Activated T-cell treated with anti-CD3 and anti-CD28 coated beads for 4 hours (primary cell): ENCODE measurements at places on chromosomes 7 and 10.
A peak's percentile ranks its signal among the peaks of the same experiment; 100 is the strongest.

DNA sequence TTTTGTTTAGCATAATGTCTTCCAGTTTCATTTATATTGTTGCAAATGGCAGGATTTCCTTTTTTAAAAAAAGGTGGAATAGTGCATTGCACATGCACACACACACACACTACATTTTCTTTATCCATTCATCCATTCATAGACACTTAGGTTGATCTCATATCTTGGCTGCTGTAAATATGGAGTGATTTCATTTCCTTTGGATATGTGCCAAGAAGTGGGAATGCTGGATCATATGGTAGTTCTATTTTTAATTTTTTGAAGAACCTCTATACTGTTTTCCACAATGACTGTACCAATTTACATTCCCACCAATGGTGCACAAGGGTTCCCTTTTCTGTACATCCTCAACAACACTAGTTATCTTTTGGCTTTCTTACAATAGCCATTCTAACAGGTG, 68.9 kb downstream of the EBLN1 start:
- no peak for DNase-seq

- DNase-seq, result no peak
Observed at GRCh38 chr10:68081916-68082315, 6.8 kb upstream of the HERC4 start.

DNA sequence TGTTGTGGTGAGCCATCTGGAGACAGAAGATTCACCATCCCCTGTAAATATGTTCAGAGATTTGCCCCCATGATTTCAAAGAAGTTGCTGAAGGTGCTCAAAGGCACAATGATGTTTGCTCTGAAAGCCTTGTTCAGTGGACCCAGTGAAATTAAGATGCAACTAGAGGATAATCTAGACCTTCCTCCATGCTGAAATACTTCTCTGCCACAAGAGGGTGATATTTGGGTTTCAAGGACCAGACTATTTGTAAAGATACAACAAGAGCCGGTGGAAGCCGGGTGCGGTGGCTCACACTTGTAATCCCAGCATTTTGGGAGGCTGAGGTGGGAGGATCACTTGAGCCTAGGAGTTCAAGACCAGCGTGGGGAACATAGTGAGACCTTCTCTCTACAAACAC, 13.5 kb upstream of the MSRB2 start:
- DNase-seq, result no peak

- DNase-seq, result no peak
Observed at GRCh38 chr10:129891806-129892205, 72.3 kb downstream of the EBF3 start.

DNA sequence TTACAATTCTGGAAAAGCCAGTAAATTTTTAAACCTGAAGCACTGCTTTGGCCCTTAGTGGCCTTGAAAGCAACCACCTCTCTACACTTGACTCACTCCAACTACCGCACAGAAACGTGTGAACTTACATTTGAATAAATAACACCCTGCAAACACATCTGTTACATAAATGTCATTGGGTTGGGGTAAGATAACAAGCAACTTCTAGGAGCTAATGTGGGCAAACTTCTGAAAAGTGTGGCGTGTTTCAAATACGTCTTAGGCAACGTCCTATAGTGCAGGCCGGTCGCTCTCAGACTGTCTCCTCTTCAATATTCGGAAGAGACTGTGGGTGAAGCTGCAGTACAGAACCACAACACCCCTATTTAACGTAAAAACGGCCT, 474 bp downstream of the ORC5 start:
- no peak for DNase-seq

DNA sequence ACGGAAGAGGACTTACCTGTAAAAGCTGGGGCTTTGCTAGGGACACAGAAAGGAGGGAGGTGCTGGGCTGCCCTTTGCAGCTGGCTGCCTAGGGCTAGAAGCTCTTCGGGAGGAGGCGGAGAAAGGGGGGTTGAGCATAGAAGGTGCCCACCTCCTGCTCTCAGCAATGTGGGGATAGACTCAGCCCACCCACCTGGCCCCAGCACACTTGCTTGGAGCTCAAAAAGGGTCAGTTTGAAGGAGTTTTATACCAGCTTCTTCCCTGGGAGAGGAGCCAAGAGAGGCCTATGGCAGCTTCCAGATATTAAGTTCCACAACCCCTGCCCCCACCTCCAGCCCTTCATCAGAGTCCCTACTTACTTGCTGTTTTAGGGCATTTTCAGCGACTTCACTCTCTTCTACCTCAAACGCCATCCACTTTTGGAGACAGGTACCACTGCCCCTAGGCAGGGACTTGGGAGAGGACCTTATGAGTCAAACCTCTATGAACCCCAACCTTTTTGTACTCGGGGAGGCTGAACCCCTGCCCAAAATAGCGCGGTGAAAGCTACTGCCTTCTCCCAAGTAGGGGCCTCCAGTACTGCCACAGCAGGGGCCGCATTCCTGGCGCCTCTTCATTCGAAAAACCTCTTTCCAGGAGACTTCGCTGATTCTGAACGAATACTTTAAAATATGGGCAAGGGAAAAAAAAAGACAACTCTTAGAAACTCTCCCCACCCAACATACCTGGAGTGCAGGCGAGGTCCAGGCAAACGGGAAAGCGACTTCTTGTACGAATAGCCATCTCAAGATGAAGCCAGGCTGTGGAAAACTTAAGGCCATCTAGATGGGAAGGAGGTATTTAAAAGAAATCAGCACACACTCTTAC, 1.2 kb upstream of the EVX1 start:
- DNase-seq, result no peak

GRCh38 chr10:76640806-76641205, 996.8 kb downstream of the KCNMA1 start:
- DNase-seq, result no peak

- DNase-seq, result no peak
Observed at GRCh38 chr7:8177109-8177933, 84.6 kb downstream of the ICA1 start.

DNA sequence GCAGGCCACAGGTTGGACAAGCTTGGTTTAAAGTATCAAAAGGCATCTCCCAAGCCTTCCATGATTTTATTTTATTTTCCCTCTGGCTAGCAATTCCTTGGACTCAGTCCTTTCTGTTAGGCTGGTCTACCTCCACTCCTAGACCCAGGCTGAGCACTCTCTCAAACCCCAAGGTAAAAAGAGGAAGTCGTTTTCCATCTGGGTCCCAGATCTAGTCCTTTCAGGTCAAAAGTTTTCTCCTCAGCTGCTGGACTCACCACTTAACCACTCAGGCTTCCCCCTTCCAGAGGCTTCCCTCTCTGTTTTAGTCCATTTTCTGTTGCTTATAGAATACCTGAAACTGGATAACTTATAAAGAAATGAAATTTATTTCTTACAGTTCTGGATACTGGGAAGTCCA, 252.3 kb upstream of the MKLN1 start:
- no peak for DNase-seq

DNA sequence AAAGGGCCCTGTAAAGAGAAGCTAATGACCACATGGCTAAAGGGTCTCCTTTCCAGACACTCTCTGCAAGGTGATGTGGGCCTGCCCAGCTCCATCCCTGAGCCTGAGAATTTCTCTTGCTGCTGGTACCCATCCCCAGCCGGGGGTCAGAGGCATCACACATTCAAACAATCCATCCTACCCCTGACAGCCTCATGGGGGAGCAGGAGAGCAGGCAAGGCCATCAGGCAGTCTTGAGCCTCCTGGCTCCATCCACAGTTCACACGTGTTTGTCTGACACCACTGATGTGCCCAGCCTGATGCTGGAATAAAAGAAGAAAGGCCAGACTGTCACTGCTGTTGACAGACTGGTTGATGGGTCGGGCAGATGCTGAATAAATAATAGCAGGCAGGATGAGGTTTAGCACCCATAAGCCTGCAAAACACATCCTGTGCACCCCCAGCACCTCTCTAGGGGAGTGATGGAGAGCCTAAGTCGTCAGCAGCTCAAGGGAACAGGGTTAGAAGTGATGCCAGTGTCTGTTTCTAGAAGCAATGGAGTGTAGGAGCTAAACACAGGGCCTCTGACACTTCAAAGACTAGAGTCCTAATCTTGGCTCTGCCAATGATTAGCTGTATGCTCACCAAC, 43.5 kb downstream of the TLL2 start:
- DNase-seq, result no peak

- no peak for DNase-seq
Observed at GRCh38 chr10:44300666-44301649, 83.9 kb downstream of the CXCL12 start.

DNA sequence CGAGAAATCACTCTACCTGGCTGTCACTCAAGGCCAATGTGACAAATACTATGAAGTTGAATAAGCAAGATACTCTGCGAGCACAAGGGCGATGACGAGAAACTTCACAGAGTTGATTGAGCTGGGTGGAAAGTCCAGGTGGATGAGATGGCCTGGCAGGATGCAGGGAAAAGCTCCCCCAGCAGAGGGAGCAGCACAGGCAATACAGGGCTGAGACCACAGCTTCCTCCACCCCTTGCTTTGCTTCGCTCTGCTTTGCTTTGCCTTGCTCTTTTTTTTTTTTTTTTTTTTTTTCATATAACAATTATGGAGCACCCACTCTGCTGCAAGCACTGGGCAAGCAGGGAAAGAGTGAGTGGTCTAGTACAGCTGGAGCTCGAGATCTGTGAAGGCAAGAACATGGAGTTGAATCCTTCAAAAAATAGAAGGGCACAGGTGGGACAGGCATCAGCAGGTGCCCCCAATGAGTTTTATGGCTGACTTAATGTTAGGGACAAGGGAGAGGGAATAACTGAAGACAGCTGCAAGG, 88.3 kb downstream of the CABCOCO1 start:
- peak; percentile 53 for DNase-seq

- DNase-seq, result no peak
Observed at GRCh38 chr10:24039897-24040296, 169.0 kb upstream of the KIAA1217 start.

DNA sequence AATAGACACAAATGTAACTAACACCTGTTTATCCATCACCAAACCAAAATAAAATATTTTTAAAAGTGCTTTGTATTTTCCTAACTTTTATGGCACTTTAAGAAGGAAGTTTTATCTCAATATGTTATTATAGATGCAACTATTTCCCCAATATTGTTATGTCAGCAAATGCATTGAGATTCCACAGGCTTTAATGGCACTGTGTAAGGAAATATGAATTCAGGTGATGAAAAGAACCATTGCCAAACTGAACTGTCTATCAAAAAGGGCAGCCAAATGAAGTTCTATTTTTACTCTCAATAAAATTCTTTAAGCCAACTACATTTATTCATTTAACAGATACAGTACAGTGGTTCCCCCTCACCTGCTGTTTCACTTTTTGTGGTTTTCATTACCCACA, 67.2 kb upstream of the OIT3 start:
- DNase-seq, result no peak

DNA sequence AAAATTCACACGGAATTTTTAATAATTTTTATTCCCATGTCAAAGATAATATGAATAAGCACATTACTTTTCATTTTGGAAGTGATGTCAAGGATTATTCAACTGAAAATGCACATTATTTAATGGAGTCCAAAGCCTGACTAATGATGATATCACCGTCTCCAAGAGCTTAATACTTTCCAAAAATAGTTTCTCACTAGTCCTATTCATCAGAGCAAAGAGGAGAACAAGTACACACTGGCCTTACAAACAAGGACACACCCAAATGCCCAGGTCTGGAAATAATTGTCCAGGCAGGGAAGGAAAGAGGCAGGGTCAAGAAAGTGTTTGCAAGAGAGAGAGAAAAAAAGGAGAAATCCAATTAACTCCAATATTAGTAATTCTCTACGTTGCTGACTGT, 216.8 kb upstream of the CCDC6 start:
- DNase-seq, result no peak

GRCh38 chr7:561631-562373, 42.2 kb upstream of the PDGFA start:
- no peak for DNase-seq

- DNase-seq, result no peak
Observed at GRCh38 chr10:11245510-11245909, 227.8 kb downstream of the CELF2 start.

DNA sequence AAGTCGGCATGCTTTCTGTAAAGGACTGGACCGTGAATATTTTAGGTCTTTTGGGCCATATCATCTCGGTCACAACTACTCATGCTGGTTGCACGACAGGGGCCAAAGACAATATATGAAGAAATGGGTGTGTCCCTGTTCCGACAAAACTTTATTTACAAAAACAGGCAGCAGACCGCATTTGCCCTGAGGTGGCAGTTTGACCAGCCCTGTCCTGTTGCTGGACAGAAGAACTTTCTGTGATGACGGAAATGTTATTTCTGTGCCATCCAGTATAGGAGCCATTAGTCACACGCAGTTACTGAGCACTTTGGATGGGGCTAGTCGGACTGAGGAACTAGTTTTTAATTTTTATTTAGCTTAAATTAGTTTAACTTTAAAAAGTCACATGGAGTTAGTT, 112.8 kb upstream of the CARD11 start:
- no peak for DNase-seq

DNA sequence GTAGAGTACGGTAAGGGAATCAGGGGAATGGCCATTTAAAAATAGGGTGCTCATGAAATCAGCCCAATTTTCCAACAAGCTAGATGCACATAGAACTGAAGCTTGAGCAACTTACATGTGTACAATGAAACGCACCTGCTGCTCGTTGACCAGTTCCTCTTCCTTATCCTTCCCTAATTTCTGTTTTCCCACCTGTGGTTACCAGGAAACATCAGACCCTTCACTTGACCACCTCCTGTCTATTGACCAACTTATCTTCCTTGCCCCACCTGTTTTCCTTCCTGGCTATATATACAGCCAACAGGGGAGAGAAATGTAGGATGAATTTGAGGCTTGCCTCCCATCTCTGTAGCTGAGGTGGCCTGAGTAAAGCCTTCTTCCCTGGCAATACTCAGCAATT, 37.8 kb upstream of the RAPGEF5 start:
- DNase-seq, result no peak

DNA sequence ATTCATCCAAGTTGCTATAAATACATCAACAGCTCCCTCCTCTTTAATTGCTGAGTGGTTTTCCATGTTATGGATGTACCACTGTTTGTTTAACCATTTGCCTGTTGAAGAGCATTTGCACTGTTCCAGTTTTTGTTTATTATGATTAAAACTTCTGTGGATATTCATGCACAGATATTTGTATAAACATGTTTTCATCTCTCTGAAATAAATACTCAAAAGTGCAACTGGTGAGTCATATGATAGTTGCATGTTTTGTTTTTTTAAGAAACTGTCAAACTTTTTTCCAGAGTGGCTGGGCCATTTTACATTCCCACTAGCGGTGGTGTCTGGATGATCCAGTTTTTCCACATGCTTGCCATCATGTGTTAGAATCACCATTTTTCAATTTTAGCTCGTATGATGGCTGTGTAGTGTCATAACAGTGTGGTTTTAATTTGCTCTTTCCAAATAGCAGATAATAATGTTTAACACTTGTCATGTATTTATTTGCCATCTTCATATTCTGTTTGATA, 33.6 kb downstream of the MEOX2 start:
- DNase-seq, result no peak

- DNase-seq, result no peak
Observed at GRCh38 chr10:55233505-55233904, 432.5 kb upstream of the PCDH15 start.

- DNase-seq, result no peak
Observed at GRCh38 chr10:126732868-126733267, 62.4 kb upstream of the C10orf90 start.

GRCh38 chr7:31134246-31135188, 82.4 kb downstream of the ADCYAP1R1 start:
- DNase-seq, result peak; percentile 17

GRCh38 chr7:23431702-23432199, 38.5 kb downstream of the IGF2BP3 start:
- DNase-seq, result no peak
